ENCODE measurements at places on chromosomes 6 and 20.

- no peak for DNase-seq
These were observed 177.4 kb downstream of the TAF4 start for GRCh38 chr20:61888101-61888865.

DNA sequence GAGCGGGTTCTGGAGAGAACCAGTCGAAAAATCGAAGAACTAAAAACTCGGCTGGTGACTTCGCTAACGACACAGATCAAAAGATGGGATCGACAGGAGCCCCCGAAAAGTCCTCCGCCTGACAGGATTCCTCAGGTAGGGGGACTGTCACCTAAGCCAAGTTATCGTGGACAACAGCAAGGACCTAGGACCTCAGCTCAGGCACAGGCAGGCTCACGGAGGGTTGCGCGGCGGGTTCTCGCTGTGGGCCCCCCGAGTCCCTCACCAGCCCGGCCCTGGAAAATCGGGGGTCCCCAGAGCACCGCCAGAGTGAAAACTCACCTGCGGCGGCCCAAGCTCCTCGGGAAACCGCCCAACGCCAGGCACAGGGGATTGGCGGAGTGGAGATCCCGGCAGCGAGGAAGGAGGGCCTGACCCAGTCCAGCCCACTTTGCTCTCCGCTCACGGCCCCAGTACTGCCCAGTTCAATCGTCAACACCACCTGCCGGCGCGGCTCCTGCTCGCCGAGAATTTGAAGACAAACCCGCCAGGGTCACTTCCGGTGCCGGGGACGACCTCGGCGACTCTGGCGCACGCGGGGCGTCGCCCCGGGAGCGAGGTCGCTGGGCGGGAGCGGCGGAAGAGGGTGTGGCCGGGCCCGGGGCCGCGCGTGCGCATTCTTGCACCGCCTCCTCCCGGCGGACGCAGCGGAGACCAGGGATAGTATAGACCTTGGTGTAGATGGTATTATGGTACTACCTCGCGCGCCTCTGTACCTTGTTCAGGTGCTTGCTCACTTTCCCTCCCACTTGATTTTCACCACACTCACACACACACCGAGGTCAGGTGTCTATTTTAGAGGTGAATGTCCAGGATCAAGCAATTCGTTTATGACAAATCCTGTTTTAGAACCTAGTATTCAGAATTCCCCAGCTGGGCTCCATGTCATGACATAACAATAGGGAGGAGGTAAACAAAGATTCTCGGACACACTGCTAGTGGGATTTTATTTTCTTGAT, at the start of gene KATNA1:
Gene KATNA1 (minus strand): TSS at position 567 of the 998 bp plus-strand sequence. CDS start 10,167 bp downstream, outside the sequence.
- peak; percentile 83 for DNase-seq

GRCh38 chr6:8468552-8469356, 33.4 kb upstream of the SLC35B3 start:
- DNase-seq: no peak

DNA sequence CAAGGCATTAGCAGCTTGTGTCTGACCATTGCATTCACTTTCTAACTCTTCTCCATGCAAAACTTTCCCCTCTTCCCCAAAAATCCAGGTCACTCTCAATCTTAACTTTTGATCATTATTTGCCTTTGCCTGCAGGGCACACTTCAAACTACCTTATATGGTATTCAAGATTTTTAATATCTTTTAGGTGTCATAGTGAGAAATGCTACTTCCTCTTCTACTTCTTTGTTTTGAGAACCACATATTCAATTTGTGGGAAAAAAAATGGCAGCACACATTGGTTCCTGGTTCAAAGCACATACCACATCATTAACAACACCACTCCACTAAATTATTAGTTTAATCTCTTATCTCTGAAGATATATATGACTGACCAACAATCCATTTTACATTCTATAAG, 1267.0 kb upstream of the CITED2 start:
- no peak for DNase-seq

- DNase-seq: no peak
These were observed at the start of gene TFAP2C for GRCh38 chr20:56628873-56629463. TSS of gene TFAP2C (plus strand) at chr20:56629306. CDS start at chr20:56629545, 239 bp downstream.

DNA sequence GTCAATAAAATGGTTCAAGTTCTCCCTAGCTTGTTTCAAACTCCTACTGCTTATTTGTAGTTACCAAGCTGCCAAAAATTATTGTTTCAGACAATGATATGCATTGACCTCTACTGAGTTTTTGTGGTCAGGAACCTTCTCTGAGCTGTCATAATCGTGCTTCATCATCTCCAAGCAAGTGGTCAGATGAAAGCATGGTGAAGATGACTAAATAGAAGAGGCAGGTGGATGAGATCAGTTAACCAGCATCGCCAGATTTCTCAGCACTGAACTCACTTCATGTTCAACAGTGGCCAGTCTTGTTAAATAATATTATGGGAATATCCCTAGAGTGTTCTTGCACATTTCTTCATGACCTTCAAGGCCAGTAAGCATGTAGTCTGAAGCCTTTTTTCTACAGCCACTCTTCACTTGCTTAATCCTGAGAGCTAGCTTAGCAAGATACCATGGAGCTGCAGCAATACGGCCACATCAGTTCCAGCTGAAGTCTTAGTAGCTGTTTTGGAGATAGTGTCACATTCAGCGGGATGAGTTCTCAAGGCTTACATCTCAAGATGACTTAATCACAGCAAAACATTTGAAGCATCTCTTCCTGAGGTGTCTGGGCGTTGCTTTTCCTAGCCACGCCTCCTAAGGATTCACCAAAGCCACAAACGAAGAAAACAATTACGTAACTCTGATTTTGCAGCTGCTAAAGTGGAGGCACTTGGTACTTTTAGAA, 101.6 kb upstream of the TMEM30A start:
- no peak for DNase-seq
